NCI-H1105 treated with DMSO at 0.1 percent for 48 hours (cell line): ENCODE measurements at places on chromosomes 1 and 21.
A peak's percentile ranks its signal among the peaks of the same experiment; 100 is the strongest.

DNA sequence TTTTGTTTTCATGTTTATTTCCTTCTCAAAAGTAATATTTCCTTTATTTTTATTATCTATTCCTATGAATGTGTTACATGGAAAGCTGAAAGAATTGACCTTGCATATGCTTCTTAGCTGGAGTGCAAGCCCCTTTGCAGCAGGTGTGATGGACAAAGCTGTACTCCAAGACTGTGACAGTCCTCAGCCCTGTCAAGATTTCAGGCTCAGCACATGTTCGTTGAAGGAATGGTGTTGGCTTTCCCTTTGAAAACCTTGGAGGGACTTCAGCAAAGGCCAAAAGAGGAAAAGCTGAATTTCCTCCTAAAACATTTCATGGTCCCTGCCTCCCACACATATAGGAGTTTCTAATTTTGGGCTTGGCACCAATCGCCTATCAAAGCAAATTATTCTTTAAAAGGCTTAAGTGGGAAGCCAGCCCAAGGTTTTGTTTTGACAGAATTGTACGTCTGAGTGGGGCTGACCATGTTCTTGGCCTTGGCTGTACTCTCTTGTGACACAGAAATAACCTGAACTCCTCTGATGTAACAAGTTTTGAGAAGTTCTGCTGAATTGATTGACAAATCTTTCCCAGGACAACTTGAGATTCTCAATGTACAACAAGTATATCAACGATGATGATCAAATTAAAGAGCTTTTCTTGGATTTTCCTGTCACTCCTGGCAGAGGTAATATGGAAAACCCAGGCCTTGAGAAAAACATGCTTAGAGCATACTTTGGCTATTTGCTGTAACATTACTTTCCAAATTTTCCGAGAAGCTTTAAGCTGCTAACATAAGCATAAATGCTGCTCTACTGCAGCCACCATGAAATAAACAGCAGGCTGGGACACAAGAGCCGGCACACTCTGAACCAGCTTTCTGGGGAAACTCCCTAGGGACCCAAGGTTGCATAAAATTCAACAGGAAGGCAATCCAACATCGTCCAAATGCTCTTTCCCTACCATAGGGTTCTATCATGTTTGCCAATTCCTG lies 135.7 kb upstream of the ZNF648 start:
- DNase-seq: no peak

DNA sequence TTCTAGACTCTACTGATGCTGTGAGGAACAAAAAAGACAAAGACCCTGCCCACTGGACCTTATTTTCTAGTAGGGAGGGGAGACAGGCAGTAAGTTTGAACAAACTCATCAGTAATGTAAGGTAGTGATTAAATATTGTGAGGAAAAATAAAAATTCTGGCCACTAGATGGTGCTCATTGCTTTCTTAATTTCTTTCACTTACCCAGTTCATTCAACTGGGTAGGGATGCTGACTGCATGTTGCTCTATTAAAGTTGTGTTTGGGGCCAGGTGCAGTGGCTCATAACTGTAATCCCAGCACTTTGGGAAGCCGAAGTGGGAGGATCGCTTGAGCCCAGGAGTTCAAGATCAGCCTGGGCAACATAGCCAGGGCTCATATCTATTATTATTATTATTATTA lies 6.3 kb upstream of the KYAT3 start:
- DNase-seq: peak; percentile 82

GRCh38 chr1:246949956-246950355 lies 18.2 kb upstream of the AHCTF1 start:
- no peak for DNase-seq

DNA sequence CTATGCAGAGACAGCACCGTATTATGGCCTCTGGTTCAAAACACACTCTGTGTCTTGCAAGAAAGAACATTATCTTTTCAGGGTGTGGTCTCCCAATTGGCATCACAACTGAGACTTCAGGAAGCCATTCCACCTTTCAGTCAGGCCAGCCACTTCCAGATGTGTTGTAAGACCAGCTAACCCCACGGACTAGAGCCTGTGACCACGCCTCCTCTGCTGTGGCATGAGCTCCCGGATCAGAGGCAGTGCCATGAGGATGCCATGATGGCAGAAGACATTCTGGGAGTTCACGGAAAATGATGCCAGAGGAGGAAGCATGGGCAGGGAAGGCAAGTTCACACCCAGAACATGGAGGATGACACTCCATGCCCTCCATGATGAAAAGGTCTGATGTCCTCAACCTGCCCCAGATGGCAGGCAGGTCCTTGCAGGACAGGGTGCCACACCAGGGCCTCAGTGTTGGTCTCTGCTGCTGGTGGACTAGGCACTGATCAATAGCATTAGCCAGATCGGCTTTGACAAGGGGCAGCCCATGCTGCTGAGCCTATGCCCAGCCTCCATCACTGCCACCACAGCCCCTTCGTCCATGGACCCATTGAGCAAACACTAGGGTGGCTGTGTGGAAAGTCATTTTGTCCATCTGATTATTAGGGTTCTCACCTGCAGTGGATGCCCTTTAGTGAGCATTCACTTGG lies 341.6 kb downstream of the MATN1 start:
- DNase-seq: no peak

GRCh38 chr1:55217226-55217986 lies 2.2 kb upstream of the USP24 start:
- no peak for DNase-seq

GRCh38 chr1:3078430-3078861 lies 9.4 kb downstream of the PRDM16 start:
- no peak for DNase-seq

- no peak for DNase-seq
These were observed 25.6 kb upstream of the PRELP start for GRCh38 chr1:203450001-203450400.

GRCh38 chr21:46038341-46038829 lies 56.8 kb downstream of the COL6A1 start:
- no peak for DNase-seq

GRCh38 chr1:94327001-94327690 lies 89.8 kb upstream of the ARHGAP29 start:
- no peak for DNase-seq

GRCh38 chr1:12001249-12001917 lies 17.9 kb upstream of the MIIP start:
- no peak for DNase-seq

- no peak for DNase-seq
These were observed 432 bp downstream of the AKT3 start for GRCh38 chr1:243849421-243850201.

DNA sequence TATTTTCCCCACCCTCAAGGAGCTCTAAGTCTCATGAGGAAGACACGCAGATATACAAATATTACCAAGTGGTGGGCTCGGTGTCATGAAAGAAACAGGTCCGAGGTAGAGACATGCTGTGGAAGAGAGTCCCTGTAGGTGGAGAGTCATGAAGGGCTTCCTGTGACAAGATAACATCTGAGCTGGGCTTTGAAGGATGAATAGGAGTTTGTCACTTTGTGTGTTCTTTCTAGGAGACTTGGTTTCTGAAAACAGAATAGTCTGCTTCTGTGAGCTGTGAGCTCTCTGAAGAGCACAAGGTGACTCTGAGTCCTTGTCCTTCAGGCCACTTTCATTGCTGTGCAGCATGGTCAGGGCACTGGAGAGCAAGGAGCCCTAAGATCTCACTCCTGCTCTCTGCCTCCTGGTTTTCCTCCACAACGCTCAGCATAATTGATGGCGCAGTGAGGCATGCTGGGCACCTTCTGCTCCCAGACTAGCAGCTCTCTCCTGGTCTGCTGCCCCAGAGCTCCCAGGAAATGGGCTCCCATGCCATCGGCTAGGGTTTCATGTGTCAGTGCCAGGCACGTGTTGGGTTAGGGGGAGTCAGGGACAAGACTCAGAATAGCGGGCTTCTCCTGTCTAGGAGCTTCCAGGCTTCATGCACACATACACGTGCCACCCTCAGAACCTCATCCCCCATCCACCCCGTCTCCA lies 209.9 kb upstream of the CSF3R start:
- no peak for DNase-seq

- DNase-seq: no peak
These were observed 13.2 kb upstream of the PRKAB2 start for GRCh38 chr1:147185432-147185831.

DNA sequence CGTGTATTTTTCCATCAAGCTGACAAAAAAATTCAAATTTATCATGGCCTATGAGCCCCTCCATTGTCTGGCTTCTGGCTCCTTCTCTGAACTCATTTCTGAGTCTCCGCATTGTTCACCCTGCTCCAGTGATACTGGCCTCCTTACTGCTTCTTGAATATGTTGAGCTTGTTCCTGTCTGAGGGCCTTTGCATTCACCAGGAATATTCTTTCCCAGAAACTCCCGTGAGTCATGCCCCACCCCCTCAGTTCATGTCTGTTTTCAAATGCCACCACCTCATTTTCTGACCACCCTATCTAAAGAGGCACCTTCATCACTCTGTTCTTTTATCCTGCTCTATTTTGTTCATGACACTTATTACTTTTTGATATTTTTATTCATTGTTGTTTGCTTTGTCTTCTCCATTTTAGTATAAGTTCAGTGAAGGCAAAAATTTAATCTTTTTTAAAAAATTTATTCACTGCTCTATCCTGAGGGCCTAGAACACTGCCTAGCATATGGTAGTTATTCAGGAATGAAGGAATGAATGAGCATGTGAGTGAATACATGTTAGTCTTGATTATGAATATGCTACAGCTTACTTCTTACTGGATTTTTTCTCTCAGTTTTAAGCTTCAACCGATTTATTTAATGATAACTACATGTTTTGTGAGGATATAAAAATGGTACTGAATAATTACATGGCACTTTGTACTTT lies 140.4 kb upstream of the C1orf105 start:
- no peak for DNase-seq

GRCh38 chr1:227844320-227845146 lies 29.1 kb downstream of the PRSS38 start:
- no peak for DNase-seq

DNA sequence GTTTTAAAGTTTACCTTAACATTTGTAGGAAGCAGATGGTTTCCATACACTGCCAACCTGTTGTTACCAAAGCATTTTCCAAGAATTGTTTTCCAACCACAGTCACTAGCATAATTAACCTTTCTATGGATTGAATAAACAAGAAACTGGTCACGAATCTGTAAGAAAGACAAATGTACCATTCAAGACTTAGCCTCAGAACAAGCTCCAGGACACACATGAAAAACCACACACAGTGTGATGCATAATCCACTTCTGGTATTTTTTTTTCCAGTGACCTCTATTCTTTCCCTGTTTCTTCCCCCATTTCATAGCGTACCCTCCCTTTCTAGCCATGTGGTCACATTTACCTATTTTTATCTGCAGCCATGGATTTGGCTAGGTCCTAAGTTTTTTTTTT lies 29.6 kb upstream of the C1orf87 start:
- no peak for DNase-seq

DNA sequence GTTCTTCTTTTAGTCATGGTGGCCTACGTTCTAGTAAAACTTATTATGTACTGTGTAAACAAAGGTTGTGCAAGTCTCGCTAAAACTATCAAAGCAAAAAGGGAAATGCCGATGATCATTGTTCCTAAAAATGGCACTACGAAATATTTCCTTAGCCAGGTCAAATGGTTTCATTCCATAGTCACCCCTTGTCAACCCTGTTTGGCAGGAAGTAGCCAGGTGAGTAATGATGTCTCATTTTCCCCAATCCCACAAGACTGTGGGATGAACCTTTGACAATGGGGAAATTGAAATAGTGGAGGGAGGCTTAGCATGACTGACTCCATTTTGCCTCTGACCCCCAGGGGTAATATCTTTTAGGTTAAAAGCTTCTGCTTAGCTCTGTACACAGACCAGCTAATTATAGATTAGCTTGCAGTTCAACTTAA lies 5.6 kb upstream of the REN start:
- DNase-seq: no peak

DNA sequence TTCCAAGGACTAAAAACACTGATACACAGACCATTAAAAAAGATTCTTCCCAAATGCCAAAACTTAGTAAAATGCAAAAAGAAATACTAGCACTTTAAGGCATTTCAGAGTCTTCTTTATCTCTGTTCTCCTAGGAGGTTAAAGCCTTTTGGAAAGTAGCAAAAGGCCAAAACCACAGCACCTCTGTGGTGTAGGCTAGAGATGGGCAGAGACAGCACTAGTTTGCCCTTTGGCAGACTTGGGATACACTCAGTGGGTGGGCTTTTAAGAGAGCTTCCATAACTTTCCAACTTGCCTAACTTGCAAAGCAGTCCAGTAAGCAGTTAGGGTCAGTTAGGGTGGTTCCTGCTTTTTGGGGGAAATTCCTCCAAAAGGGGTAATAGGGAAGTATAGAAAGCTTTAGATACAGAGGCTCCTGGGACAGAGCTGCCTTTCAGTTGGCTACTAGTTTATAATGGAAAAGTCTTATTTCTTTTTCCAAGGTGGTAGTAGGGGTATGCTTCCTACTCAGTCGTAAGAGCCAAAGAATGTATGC lies 17.9 kb upstream of the PTCH2 start:
- no peak for DNase-seq

DNA sequence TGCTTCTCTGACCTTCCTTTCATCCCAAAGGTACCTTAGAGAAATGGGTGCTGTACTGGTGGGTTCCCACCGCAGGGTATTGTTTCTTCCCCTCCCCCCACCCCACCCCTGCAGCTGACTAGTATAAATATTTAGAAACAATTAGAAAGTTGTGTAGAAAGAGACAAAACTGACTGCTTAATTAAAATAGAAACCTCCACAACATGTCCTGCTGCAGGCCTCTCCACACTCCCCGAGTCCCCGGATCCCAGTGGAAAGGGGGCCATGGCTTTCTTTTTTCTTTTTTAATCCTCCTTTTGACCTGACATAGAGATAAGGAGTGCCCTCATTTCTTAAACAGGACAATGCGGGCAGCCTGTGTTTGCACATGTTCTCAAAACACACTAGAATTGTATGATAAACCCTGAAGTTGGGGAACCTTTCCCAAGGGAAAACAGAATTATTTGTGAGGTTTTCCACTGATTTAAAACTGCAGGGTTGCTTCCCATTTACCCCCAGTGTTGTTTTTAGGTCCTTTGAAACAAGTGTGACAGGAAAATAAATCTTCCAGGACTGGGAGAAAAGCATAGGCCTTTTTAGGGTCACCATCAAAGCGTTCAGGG lies 1.7 kb downstream of the RHOU start:
- no peak for DNase-seq

- DNase-seq: no peak
These were observed 94.5 kb upstream of the RAVER2 start for GRCh38 chr1:64650411-64650810.

DNA sequence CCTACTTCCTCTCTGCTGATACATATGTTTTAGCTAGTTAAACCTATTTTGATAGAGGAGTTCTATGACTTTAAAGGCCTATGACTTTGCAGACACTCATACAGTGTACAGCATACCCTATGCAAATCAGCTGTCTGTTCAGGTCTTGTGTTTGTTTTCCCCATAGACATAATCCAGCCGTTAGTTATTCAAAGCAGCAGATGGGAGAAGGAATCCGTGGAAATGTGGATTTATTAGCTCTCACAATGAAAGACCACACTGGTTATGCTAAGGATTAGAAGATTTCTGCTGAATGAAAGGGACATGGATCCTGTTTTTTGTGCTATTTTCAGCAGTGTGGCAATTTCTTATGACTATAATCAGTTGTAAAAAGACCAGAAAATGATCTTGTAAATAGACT lies 59.8 kb downstream of the MAST2 start:
- DNase-seq: peak; percentile 36
